ENCODE measurements at places on chromosomes 7 and 10.
A peak's percentile ranks its signal among the peaks of the same experiment; 100 is the strongest.

DNA sequence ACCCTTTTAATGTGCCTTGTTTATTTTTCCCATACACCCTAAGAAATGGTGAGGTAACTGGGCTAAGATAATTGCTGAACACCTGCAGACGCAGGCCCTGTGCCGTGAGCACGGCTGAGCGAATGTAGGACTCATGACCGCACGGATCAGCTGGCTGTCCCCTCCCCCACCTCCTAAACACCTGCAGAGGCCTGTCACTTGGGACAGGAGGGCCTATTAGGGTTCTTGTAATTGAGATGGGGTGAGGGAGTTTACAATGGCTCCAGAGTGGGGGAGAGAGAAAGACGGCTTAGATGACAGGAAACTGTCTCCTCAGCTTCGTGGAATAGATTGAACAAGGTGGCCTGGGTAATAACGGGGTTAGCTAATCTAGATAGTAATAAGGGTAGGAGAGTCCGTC is 291.7 kb upstream of the HABP2 start:
- no peak for DNase-seq

GRCh38 chr7:47697543-47697942 is 115.6 kb upstream of the TNS3 start:
- no peak for DNase-seq

DNA sequence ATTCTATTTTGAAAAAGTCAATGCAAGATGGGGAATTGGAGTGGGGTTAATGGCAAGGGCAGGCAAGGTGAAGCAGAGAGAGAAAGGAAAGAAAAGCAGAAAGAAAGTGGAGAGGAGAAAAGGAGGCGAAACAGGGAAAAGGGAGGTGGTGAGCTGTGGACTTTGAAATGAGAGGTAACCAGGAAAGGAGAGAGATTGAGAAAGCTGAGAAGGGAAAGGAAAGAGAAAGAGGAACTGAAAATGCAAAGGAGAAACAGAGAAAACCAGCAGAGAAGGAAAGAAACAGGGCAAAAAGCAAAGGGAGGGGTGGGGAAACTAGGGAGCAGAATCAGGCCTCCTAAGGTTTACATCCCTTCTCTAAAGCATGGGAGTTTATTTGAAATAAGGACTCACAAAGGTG is 72.5 kb upstream of the TPK1 start:
- no peak for DNase-seq

DNA sequence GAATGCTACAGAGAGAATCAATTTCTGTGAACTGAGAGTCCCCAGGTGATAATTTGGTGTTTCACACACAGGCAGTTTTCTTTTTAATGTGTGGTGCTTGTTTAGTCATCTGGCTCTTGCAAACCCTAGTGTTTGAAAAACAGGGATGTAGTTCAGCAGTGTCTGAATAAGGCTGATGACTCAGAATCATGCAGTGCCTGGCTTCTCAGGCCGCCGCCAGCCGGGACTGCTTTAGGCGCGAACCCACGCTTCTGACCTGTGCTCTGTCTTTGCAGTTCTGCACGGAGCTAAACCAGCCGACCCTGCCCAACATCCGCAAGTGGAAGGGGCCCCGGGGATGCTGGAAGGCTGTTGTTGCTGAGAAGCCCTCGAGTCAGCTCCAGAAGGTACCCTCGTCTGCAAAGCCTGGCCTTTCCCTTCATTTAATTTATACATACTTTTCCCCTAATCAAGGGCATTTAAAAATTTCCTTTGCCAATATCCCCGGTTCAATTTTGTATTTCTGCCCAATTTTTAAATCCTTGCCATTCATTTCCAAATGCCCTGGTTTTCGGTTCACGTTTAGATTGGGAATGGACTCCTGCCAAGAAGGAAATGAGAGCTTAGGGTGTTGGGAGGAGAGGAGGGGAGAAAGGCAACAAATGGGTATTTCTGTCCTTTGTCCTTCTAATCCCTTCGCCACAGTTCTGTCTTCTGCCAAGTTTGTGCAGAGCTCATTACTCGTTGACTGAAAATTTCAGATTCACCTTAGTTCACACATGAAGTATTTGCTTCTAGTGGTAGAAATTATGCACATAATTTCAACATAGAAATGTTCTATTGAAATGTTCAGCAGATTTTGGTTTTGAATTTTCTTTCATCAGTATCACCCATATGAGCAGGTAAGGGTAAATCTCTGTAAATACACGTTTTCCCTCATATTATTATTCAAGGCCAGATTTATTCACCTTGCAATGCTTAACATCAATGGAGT is 108.5 kb upstream of the ANLN start:
- DNase-seq, result no peak

DNA sequence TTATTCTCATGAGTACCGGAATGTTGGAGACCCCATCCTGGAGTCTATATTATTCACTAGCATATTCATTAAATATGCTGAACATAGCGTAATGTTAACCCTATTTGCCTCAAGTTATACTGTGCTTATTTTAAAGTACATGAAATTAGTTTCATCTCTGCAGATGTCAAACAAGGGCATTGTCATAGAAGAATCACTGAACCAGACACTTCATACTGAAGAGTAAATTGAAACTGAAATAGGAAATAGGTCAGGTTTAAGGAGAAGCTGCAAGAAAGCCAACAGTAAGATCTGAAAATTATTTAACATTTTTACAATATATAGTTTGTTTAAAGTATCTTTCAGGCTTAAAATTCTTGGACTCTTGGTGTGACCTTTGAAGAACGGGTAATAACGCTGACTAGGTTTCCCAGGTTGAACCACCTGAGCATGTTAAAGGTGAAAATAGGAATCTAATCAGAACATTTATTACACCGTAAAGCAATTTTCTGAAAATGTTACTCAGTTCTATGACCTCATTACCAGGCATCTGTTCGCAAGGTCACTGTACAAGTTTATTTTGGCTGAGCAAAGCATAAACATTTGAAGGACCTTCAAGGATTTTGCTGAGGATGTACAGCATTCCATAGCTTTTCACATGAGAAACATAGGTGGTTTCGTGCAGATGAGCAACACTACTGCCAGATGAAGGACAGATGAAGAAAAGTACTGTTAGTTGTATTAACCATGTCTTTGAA is 82.7 kb downstream of the REEP3 start:
- DNase-seq, result peak; percentile 51

- no peak for DNase-seq
These were observed 171.5 kb upstream of the SH2B2 start for GRCh38 chr7:102115181-102115580.

DNA sequence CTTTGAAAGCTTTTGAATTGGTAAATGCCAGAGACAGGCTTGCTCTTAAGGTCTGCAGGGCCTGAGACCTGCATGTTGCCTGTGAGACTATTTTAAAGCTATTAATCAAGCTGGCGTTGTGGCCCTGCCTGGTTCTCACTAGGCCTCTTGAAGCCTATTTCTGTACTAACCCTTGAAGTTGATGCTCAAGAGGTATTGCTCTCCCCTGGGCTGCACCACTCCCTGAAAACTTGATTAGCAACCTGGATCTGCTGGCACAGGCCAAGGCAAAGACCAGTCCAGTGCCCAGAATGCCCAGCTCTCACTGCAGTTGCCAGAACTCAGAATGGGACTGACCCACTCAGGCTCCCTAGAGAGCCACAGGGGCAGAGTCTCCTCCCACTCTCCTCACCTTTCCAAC is 220.0 kb upstream of the MEOX2 start:
- DNase-seq, result no peak

DNA sequence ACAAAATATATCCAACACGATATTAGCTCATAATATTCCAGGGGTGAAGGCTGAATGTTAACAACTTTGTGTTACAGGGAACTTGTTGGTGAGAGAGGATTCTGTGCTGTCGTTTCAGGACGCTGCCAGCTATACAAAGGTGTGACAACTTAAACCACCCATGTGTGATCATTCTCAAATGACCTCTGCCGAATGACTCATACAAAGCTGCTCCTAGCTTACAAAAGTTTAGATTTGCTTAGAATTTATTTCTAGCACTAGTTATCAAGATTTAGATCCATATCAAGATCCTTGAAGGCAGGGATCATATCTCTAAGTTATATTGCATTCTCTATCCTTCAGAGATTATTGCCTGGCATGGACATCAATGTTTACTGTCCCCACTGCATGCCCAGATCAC is 65.3 kb downstream of the COBL start:
- no peak for DNase-seq

- DNase-seq, result no peak
These were observed 116.2 kb downstream of the BAMBI start for GRCh38 chr10:28793482-28793881.

DNA sequence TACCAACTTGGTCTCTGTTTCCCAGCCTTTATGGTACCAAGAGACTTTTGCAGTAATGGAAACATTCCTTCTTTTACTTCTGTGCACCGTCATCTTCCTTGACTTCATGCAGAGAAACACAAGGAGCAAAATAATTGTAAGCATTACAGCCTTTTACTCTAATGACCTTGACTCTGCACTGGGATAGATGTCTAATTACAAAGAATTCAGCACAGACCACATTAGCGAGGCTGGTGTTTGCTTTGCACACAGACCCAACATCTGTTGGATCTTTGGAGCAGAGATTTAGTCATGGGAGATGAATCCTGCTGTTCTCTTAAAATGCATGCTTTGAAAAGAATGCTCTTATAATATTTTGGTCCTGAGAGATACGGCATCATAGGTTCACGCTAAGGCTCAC is 261.6 kb downstream of the TWIST1 start:
- no peak for DNase-seq

GRCh38 chr10:108453166-108453565 is 1288.7 kb upstream of the SORCS1 start:
- DNase-seq, result no peak

Data from GM13977 (cell line).